Activated CD8-positive, alpha-beta T cell treated with anti-CD3 and anti-CD28 coated beads, Interleukin-2, amount 10 ng/mL, durations not matched to agents 7 days and 5 days (primary cell): ENCODE measurements at places on chromosomes 4 and X.

- H3K27ac ChIP-seq: no peak overlapping the region
- H3K4me3 ChIP-seq: no peak overlapping the region
- no peaks in the 10 kb centered on the region for H3K36me3 ChIP-seq
- DNase-seq: no peak
- H3K27me3 ChIP-seq: no peaks in the 10 kb centered on the region
- H3K4me1 ChIP-seq: no peaks in the 10 kb centered on the region
These were observed 1400.4 kb upstream of the PCDH7 start for GRCh38 chr4:29319663-29320340.

- H3K27me3 ChIP-seq: no peaks in the 10 kb centered on the region
- no peak overlapping the region for H3K4me3 ChIP-seq
- H3K4me1 ChIP-seq: peaks cover 15% of the 10 kb centered on the region
- H3K36me3 ChIP-seq: no peaks in the 10 kb centered on the region
- no peak for DNase-seq
These were observed 13.6 kb upstream of the MED14 start for GRCh38 chrX:40748977-40749376.

DNA sequence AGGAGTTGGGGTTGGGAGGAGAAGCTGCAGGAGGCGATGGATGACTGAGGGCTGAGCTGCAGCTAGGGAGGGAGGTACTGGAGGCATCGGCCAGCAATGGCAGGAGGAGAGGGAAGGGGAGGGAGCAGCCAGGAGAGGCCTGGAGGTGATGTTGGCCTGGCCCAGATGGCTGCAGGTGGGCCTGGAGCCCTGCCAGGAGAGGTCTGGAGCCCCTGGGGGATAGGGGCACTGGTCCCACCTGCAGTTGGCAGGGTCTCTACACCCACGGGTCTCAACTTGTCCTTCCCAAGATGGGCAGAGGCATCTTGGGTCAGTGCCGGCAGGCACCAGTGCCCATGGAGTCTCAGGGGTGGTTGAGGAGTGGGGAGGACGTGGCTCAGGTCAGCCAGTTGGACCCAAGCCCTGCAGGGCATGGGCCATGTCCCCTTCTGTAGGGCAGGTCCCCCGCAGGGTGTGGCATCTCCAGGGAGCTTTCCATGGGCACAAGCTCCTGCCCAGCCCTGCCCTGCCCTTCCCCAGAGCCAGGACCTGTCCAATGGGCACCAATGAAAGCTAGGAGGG lies 2.7 kb upstream of the MXD4 start:
- DNase-seq: no peak
- no peak overlapping the region for H3K27ac ChIP-seq

DNA sequence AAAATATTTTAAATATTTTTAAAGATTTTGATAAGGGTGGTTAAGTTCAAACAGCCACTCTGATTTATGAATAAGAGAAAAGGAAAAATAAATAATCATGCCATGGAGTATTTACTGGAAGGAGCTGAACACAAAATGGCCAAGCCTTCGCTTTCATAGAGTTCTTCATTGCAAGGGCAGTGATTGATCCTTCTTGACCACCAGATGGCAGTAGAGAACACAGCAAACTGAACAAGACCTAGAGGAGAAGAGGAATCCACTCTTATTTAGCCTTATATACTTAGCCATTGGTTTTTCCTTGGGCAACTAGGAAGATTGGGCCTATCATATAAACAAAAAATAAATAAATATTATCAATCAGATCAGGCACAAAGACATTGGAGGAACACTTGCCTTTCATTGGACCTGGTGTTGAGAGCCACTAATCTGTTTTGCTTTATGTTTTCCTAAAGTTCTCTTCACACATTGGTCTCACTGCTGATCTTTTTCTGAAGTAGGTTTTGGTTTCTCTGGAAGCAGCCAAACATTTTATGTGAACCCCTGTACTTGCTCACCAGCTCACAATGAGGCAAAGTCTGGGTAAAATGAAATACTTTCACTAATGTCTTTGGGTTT lies 58.1 kb upstream of the PARM1 start:
- peak; percentile 44 for DNase-seq
- no peak overlapping the region for H3K27ac ChIP-seq
- no peak overlapping the region for H3K4me3 ChIP-seq
- no peaks in the 10 kb centered on the region for H3K36me3 ChIP-seq

GRCh38 chr4:31655328-31655727 lies 935.2 kb downstream of the PCDH7 start:
- H3K4me1 ChIP-seq: no peaks in the 10 kb centered on the region
- no peaks in the 10 kb centered on the region for H3K36me3 ChIP-seq
- no peak for DNase-seq
- no peak overlapping the region for H3K27ac ChIP-seq
- H3K27me3 ChIP-seq: no peaks in the 10 kb centered on the region
